HL-60 (cell line): ENCODE measurements at places on chromosomes 1 and 21.

GRCh38 chr1:77590651-77591050 lies 91.8 kb downstream of the ZZZ3 start:
- no peak for DNase-seq

DNA sequence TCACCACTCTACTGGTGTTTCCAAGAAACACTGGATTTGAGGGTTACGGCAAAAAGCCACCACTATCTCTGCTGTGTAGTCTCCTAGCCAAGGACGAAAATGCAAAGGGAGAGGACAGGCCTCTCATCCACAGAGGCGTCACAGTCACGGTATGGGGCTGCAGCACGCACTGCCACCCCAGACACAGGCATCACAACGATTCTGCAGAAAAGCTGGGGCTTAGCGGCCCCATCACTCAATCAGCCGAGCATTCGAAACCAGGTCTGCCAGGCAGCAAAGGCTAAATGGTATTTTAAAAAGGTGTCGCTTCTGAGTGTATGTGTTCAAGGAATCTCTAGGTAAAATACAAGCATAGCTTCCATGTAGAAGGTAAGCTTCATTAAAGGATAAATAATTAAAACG lies 1.4 kb downstream of the RIPK4 start:
- DNase-seq = no peak

DNA sequence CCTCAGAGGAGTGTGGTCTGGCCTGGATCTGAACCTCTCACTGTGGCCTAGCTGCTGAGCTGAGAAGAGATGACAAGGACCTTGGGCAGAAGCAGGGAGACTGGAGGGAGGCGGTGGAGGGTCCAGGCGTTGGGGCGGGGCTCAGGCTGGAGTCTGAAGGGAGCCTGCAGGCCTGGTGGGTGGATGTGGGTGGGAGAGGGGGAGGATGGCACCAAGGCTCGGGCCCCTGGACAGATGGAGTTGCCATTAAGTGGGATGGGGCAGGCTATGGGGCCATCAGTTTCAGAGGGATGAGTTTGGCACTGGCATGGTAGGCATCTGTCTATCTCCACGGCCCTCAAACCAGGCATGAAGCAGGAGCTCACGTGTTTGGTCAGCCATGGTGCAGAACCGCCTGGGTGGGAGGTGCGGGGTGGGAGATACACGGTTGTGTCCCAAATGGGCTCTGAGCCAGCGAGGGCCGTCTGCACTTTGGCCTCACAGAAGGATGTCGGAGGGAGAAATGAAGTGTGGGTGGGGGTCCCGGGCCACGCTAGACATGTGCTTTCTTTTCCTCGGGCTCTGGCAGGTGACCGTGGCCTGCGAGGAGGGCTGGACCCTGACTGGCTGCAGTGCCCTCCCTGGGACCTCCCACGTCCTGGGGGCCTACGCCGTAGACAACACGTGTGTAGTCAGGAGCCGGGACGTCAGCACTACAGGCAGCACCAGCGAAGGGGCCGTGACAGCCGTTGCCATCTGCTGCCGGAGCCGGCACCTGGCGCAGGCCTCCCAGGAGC lies 23.6 kb downstream of the PCSK9 start:
- no peak for DNase-seq

DNA sequence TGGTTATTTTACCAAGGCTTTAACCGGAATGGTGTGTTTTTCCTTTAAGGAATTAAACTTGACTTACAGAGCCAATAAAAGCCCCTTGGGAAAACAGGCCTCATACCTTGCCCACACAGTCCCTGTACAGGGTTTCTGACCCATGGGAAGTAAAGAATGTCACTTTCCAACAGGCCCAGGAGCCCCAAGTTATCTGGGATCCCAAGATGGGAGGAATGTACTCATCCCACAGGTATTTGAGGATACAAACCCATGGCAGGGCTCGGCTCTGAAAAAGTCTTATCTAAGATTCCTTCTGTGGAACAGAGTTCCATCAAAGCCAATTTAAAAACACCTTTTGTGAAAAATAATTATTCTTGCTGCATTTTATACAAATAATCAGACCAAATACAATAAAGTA lies 15.3 kb upstream of the COX20 start:
- no peak for DNase-seq

- DNase-seq = no peak
These were observed 49.8 kb downstream of the TPR start for GRCh38 chr1:186325239-186325638.

GRCh38 chr21:32173121-32173724 lies 105.6 kb downstream of the MIS18A start:
- no peak for DNase-seq

- DNase-seq = no peak
These were observed 27.5 kb upstream of the ROR1 start for GRCh38 chr1:63746129-63746864.

DNA sequence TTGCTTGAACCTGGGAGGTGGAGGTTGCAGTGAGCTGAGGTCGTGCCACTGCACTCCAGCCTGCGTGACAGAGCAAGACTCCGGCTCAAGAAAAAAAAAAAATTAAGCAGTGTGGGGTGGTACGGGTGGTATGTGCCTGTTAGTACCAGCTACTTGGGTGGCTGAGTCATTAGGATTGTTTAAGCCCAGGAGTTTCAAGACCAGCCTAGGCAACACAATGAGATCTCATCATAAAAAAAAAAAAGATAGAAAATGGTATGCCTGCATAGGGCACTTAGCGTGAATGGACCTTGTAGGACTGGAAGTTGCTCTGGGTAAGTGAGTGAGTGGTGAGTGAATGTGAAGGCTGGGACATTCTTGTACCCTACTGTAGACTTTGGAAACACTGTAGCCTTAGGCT lies 37.0 kb downstream of the TBCE start:
- DNase-seq = no peak

DNA sequence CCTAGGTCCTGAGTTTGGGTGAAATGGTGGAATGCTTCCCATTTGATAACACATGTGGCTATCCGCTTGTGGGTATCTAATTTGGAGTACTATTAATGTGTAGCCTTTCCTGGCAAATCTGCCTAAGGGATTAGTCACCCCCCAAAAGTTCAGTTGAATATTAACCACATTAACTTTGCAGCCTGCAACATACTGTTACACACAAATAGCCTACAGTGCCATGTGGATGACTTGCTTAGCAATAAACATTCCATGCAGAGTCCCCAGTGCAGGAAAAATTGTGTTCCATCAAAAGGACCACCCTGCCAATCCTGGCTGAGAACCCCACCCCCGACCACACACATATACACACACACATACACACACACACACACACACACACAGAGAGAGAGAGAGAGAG lies 303.3 kb upstream of the ESRRG start:
- no peak for DNase-seq

DNA sequence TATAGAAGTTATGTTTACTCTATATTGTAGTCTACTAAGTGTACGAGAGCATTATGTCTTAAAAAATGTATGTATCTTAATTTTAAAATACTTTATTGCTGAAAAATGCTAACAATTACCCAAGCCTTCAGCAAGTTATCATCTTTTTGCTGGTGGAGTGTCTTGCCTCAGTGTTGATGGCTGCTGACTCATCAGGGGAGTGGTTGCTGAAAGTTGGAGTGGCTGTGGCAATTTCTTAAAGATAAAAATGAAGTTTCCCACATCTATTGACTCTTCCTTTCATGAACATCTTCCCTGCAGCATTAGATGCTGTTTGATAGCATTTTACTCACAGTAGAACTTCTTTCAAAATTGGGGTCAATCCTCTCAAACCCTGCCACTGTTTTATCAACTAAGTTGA lies 95.8 kb downstream of the CDC7 start:
- DNase-seq = no peak

GRCh38 chr21:22993144-22993543 lies 1994.9 kb downstream of the NCAM2 start:
- no peak for DNase-seq

DNA sequence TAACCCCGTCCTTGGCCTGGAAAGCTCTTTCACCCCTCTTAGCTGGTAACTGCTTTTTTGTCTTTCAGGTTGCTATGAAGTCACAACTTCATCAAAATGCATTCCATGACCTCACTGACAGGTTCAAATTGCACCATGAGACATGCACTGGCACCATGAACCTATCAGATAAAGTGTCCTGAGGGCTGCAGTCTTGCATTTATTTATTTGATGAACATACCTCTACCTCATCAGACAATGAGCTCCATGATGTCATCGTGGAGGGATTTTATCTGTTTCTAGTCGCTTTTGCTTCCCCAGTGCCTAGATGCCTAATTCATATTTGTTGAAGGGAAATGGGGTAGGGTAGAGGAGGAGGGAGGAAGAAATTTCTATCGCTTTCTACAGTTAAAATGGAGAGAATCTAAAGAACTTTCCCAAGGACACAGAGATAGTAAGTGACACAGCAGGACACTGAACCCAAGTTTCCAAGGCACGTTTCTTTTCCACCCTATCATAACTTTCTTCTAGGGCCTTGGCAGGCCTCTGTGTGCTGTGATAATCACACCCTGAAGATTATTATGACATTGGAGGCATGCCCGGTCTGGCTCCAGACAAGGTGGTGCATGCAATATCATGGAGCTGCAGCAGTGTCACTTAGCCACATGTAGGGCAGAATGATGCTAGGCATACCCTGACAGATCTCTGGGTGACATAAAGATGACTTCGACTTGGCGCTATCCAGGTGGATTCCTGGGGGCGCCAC lies 69.5 kb downstream of the CD58 start:
- no peak for DNase-seq

- DNase-seq = no peak
These were observed 87.7 kb upstream of the GADD45A start for GRCh38 chr1:67597336-67597735.

DNA sequence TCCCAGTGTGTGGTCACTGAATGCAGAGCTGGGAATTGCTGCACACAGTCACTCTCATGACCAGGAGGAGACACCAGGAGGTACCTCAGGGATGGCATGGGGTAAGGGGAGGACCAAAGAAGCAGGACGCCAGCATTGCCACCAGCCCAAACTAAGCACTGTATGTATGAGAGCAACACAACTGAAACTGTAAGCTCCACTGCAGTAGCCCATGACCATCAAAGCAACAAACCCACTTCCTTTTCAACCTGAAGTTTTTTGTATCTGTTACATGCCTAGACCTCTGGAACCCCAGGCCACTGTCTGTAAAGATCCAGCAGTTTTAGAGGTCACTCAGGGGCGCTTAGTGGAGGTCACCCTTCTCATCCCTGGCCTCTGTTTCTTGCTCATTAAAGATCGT lies 164.3 kb downstream of the SETD4 start:
- no peak for DNase-seq

- no peak for DNase-seq
These were observed 63.8 kb upstream of the FAM20B start for GRCh38 chr1:178961868-178962267.

DNA sequence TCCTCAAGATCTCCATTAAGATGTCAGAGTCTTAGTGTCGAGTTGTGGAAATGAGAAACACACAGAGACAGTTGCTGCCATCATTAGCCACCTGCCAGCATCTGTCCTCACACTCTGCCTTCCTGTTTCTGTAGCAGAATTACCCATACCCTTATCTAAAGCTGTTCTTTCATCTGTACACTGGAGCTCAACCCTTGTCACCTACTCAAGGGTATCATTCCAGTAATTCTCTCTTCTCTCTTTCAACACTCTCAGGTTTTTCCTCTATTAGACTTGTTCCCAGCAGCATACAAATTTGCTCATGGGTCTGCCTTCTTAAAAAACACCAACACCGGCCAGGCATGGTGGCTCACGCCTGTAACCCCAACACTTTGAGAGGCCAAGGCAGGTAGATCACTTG lies 27.4 kb upstream of the RNF2 start:
- DNase-seq = no peak

- no peak for DNase-seq
These were observed 85.5 kb downstream of the PIK3CD start for GRCh38 chr1:9737057-9737456.

GRCh38 chr1:171313835-171314320 lies at the start of gene FMO4:
Gene FMO4, plus strand, starts transcription at chr1:171314183. Its CDS starts 5,643 bp downstream, at chr1:171319826.
- DNase-seq = peak; percentile 97

GRCh38 chr1:2598329-2598931 lies 11.9 kb downstream of the PRXL2B start:
- no peak for DNase-seq

DNA sequence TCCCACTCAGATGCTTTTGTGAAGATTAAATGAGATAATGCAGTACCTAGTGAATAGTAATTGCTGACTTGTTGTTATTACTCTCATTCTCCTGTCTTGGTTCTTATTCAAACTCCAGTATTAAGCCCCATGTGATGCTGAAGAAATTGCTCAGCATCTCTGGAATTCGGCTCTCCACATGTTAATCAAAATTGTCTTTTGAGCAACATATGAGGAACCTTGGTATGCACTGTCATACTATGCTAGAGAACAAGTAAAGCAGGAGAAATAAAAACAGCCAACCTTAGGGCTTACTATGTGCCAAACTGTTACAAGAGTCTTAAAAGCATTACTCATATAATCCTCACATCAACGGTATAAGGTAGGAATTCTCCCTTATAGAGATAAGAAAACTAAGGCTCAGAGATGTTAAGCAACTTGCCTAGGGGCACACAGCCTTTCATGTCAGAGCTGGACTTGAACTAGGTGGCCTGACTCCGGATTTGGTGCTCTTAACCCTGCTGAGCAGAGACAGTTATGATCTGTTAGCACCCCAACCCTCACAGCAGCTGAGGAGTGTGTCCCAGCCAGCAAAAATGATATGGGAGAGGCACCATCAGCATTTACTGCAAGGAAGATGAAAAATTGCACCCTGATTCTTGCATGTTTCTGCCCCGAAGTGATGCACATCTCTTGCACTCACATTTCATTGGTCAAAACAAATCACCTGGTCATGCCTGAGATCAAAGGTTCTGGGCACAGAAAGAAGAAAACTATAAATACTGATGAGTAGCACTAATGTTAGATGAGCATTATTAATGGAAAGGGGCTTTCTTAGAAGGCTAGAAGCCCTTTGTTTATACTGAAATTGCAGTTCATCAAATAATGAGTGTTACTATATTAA lies 102.3 kb downstream of the OMA1 start:
- no peak for DNase-seq

DNA sequence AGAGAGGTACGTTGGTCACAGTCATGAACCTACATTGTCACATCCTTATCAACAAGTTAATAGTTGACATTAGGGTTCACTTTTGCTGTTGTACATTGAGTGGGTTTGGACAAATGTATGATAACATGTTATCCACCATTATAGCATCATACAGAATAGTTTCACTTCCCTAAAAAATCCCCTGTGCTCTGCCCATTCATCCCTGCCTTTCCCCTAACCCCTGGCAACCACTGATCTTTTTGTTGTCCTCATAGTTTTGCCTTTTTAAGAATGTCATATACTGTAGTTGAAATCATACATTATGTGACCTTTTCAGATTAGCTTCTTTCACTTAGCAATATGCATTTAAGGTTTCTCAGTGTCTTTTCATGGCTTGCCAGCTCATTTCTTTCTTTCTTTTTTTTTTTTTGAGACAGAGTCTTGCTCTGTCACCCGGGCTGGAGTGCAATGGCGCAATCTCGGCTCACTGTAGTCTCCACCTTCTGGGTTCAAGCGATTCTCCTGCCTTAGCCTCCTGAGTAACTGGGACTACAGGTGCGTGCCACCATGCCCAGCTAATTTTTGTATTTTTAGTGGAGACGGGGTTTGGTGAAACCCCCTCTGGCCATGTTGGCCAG lies 50.6 kb downstream of the UCK2 start:
- no peak for DNase-seq
